ENCODE measurements at places on chromosomes 4 and X.

DNA sequence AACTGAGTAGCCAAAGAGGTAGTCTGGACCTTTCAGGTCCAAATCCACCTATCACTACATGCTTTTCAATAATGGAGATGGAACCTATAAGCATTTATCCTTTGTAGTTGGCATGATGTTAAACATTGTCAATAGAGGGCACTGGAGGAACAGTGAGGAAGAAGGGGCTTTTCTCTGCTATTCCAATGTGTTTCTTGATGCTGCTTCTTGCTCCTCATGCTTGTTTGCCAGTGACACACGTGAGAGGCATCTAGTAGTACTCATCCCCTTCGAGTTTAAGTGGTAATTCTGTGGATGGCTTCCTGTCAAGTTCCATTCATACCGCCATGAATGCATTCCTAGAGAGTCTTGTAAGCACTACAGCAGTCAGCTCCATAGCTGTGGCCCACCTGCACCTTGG is 84.0 kb downstream of the NAA11 start:
- no peak for DNase-seq

DNA sequence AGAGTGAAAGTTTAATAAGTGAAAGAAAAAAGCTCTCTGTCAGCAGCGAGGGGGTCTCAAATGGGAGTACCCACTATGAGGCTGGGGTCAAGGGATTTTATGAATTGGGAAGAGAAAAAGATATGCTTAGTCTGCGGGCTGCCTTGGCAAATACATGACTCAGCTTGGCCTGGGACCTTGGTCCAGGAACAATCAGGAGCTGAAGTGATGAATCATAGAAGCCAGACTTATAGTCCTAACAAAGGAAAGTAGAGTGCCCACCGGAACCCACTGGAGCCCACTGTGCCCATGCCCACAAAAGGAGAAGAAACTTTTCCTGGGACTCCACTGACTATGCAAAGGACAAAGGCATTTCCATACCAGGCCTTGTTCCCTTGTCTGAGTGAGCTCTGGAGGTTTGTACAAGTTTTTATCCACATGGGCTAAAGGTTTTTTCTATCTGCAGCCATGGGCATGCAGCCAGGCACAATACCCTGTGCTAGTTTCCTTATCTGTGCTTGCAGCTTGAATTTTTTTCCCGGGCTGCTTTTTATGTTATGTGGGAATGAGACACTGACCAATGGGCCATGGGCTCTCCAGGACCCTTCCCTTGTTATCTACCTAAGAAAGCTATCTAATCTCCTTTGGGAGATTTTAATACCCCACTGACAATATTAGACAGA is 201.7 kb downstream of the FAM133A start:
- DNase-seq, result no peak

- DNase-seq, result peak; percentile 75
Observed at GRCh38 chr4:40227284-40227683, 30.5 kb downstream of the RHOH start.

DNA sequence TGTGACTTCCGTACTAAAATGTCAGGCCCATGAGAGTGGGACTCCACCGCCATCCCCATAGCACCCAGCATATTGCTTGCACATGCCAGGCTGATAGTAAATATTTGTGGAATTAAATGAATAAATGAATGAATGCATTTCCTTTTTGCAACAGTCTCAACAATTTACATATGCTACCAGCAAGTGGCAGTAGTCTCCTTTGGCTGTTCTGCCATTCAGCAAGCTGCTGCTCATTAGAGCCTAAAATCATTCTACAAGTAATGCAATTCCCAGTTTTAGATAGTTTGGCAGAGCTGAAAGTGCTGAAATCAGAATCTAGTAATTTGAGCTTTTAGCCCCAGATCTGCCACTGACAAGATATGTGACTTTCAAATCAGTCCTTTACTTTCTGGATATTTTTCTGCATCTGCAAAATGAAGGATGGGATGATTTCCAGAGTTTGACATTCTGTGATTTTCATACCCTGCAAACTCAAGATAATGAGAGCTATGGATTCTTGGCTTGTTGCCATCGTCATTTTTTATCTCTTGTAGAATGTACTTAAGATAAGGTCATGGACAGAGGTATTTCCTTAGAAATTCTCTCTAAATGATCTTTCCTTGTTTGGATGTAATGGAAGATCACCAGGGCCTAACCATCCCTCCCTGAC is 35.7 kb upstream of the INTS6L start:
- no peak for DNase-seq

- DNase-seq, result no peak
Observed at GRCh38 chr4:74065115-74065642, 26.7 kb upstream of the CXCL3 start.

GRCh38 chr4:37989398-37990260 is 29.4 kb downstream of the PTTG2 start:
- DNase-seq, result no peak

DNA sequence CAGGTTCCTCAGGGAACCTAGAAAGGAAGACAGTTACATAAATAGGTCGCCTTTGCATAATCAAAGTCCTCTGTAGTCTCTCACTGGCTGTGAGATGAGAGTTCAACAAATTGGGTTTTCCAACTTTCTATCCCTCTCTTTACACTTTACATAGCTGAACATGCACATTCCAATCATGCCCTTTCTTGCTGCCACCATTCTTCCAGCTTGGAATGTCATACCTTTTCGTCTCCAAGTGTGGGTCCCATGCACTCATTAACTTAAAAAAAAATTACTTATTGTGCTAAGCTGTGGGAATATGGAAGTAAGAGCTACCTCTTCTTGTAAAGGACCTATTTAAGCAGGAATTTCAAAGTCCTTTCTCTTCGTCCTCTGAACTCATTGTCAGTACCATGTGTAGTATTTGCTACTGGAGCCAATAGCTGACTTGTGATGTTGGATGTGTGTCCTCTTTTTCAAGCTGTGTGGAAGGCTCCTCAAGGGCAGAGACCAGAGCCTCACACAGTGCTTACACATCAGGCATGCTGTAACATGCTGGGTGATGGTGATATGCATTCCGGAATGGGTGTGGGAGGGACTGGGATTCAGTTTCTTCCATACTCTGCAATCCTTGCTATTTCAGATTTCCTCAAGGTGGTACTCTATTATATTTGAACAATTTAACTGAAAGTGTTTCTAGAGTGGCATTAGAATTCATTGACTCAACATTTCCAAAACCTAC is 7.1 kb downstream of the ENOPH1 start:
- no peak for DNase-seq

DNA sequence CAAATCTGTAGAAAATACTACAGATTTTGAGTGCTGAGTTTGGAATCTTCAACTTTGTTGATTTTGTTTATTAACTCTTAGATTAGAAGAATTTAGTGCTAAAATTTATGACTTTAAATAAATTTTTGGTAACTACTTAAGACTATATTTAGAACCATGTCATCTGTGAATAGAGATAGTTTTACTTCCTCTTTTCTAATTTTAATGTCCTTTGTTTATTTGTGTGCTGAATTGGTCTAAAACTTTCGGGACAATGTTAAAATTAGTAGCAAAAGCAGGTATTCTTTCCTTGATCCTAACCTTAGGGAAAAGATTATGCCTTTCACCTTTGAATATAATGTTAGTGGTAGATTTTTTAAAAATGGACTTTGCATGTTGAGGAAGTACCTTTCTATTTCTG is 119.7 kb upstream of the CXorf51A start:
- no peak for DNase-seq

DNA sequence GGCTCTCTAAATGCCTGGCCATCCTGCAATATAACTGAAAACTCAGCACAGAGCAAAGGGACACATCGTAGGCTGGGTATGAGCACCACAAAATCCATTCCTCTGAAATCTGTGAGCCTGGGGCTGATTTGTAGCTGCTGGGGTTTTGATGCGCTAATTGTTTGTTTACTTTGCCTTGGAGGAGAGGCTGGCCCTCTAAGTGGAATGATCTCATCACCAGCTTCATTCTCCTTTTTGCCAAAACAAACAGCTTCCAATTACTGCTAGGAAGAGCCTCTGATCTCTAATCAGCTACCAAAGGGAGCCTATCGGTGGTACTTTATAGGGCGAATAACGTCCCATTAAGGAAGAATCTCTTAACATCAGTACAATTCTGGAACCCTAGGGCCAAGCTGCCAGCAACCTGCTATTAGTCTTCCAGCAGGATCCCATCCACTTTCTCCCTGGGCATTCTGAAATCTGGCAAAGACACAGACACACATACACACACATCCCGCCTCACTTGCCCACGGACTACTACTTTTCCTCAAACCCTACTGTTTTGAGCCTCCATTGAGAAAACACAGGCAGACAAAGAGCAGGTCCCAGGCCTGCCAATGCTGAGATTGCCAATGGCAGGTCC is 5.8 kb downstream of the ANOS1 start:
- no peak for DNase-seq

DNA sequence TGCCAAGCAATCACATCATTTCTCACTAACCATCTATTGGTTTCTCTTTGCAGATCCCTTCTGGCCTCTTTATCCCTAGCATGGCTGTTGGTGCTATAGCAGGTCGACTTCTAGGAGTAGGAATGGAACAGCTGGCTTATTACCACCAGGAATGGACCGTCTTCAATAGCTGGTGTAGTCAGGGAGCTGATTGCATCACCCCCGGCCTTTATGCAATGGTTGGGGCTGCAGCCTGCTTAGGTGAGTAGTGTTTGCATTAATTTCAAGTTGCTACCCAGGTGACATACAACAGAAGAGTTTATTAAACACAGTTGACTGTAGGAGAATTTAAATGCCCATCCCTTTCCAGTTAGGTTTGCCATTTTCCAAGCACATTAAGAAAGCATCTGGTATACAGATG is 112.2 kb downstream of the AKAP4 start:
- DNase-seq, result no peak

- DNase-seq, result no peak
Observed at GRCh38 chr4:46354701-46355262, 35.1 kb downstream of the GABRA2 start.
